Endothelial cell of umbilical vein (primary cell): ENCODE measurements at places on chromosomes 7 and 10.

GRCh38 chr10:96365571-96365970, 6.8 kb upstream of the OPALIN start:
- no peaks in the 10 kb centered on the region for H3K27me3 ChIP-seq
- no peaks in the 10 kb centered on the region for H3K36me3 ChIP-seq
- no peak overlapping the region for H3K4me3 ChIP-seq

- no peaks in the 10 kb centered on the region for H3K4me1 ChIP-seq
- peaks cover 7% of the 10 kb centered on the region for H3K36me3 ChIP-seq
- no peak overlapping the region for H3K27ac ChIP-seq
- peak; percentile 74 for DNase-seq
- H3K27me3 ChIP-seq: no peaks in the 10 kb centered on the region
Measured at GRCh38 chr7:5997210-5997808, 11.5 kb downstream of the PMS2 start.

- no peak overlapping the region for H3K4me3 ChIP-seq
- no peak for DNase-seq
- H3K4me1 ChIP-seq: peaks cover 6% of the 10 kb centered on the region
- H3K36me3 ChIP-seq: no peaks in the 10 kb centered on the region
- H3K27ac ChIP-seq: no peak overlapping the region
Measured at GRCh38 chr10:71064413-71065118, 147.8 kb upstream of the UNC5B start.

GRCh38 chr10:75334720-75335119, 66.8 kb downstream of the ZNF503 start:
- DNase-seq: no peak
- no peaks in the 10 kb centered on the region for H3K36me3 ChIP-seq
- H3K27me3 ChIP-seq: peaks cover 3% of the 10 kb centered on the region
- H3K4me1 ChIP-seq: no peaks in the 10 kb centered on the region
- no peak overlapping the region for H3K27ac ChIP-seq

- DNase-seq: no peak
- H3K36me3 ChIP-seq: no peaks in the 10 kb centered on the region
- no peaks in the 10 kb centered on the region for H3K27me3 ChIP-seq
- H3K4me1 ChIP-seq: no peaks in the 10 kb centered on the region
- no peak overlapping the region for H3K27ac ChIP-seq
- H3K4me3 ChIP-seq: no peak overlapping the region
Measured at GRCh38 chr10:78176320-78177317, 143.0 kb downstream of the RPS24 start.

GRCh38 chr10:126905776-126906703, 812 bp downstream of the DOCK1 start:
- H3K36me3 ChIP-seq: no peaks in the 10 kb centered on the region
- DNase-seq: peak; percentile 45
- no peaks in the 10 kb centered on the region for H3K27me3 ChIP-seq
- H3K27ac ChIP-seq: peak overlapping the region; percentile 74
- peaks cover 8% of the 10 kb centered on the region for H3K4me1 ChIP-seq

DNA sequence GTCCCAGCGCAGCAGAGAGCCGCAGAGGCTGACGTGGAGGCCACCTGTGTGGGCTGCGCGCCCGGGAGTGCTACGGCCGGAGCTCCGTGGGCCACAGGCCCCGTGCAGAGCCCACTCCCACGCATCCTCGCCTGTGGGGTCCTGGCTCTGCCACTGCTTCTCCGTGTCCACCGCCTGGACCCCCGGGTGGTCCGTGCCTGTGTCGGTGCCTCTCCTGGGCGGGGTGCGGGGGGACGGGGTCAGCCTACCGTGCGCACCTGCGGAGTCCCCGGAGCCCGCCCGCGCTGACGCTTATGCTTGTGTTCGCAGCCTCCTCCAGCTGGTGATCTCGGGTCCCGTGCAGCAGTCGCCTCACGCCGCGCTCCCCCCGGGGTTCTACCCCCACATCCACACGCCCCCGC, 7.8 kb upstream of the ZNF853 start:
- H3K27ac ChIP-seq: no peak overlapping the region
- H3K36me3 ChIP-seq: peaks cover 5% of the 10 kb centered on the region
- H3K4me1 ChIP-seq: no peaks in the 10 kb centered on the region
- H3K27me3 ChIP-seq: no peaks in the 10 kb centered on the region
- no peak overlapping the region for H3K4me3 ChIP-seq
- no peak for DNase-seq

GRCh38 chr10:14609178-14609577, 165.5 kb downstream of the FAM107B start:
- peak overlapping the region; percentile 19 for H3K27ac ChIP-seq
- H3K36me3 ChIP-seq: no peaks in the 10 kb centered on the region
- DNase-seq: no peak

GRCh38 chr10:43865265-43866135, 216.8 kb upstream of the ZNF32 start:
- DNase-seq: no peak
- no peak overlapping the region for H3K27ac ChIP-seq
- no peaks in the 10 kb centered on the region for H3K36me3 ChIP-seq
- no peak overlapping the region for H3K4me3 ChIP-seq
- peaks cover 51% of the 10 kb centered on the region for H3K4me1 ChIP-seq
- H3K27me3 ChIP-seq: no peaks in the 10 kb centered on the region

DNA sequence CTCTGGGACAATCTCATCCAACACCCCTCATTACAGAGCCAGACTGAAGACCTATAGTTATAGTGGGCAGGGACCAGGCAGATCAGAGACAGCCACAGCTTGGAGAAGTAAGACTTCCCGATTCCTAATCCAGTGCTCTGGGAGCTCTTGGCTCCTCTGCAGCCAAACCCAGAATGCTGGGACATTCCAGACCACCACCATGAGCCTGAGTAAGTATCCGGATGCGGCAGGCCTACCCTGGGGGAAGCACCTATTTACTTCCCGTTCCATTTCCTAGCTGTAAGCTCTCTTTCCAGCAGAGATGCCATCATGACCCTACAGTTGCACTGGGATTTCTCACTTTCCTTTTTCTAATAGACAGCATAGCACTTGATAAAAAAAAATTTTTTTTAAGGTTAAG, 16.4 kb downstream of the HIP1 start:
- no peak overlapping the region for H3K4me3 ChIP-seq
- H3K27ac ChIP-seq: no peak overlapping the region
- H3K36me3 ChIP-seq: no peaks in the 10 kb centered on the region
- H3K27me3 ChIP-seq: no peaks in the 10 kb centered on the region

GRCh38 chr10:16816171-16816570, 1.1 kb downstream of the RSU1 start:
- H3K27me3 ChIP-seq: no peaks in the 10 kb centered on the region
- no peak for DNase-seq
- H3K27ac ChIP-seq: no peak overlapping the region
- H3K4me3 ChIP-seq: no peak overlapping the region
- H3K36me3 ChIP-seq: no peaks in the 10 kb centered on the region
- H3K4me1 ChIP-seq: peaks cover 27% of the 10 kb centered on the region

GRCh38 chr7:127865466-127865865, 165.8 kb downstream of the LRRC4 start:
- no peak overlapping the region for H3K27ac ChIP-seq
- H3K27me3 ChIP-seq: no peaks in the 10 kb centered on the region
- no peaks in the 10 kb centered on the region for H3K36me3 ChIP-seq
- no peak overlapping the region for H3K4me3 ChIP-seq
- H3K4me1 ChIP-seq: peaks cover 10% of the 10 kb centered on the region

DNA sequence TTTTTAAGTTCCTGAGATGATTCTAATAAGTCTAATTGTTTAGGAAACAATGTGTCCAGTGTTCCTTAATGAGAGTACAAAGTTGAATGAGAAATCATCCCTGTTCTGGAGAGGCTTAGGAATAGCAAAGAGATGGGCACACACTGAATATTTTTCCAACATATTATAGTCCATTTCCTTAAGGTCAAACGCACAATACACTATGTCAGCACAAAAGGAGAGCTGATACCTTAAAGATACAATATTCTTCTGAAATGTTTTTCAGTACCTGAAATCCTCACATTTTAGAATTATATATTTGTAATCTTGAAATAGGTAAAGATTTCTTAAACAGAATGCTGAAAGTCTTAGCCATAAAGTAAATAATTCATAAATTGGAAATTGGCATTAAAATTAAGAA, 183.2 kb downstream of the GRM3 start:
- no peak for DNase-seq
- H3K27me3 ChIP-seq: no peaks in the 10 kb centered on the region
- no peak overlapping the region for H3K27ac ChIP-seq
- no peak overlapping the region for H3K4me3 ChIP-seq
- no peaks in the 10 kb centered on the region for H3K36me3 ChIP-seq
- no peaks in the 10 kb centered on the region for H3K4me1 ChIP-seq

DNA sequence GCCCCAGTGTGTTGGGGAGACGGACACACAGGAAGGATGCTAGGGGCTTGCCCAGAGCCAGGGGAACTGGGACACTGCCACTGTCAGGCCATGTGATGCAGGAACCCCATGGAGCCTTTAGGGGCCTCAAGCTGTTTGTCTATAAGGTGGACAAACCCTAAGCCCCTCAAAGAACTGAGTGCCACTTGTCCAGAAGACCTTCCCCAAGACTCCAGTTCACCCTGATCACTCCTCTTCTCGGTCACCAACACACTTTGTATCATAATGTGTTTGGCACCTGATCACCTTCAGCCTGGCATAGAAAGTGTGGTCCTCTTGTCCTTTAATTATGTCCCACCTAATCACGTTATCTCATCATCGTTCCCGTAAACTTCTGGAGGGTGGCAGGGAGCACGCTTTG, 700 bp downstream of the H2BK1 start:
- DNase-seq: no peak
- H3K27ac ChIP-seq: no peak overlapping the region
- H3K4me1 ChIP-seq: no peaks in the 10 kb centered on the region

GRCh38 chr10:109932391-109932790, 9.1 kb upstream of the XPNPEP1 start:
- peaks cover 20% of the 10 kb centered on the region for H3K4me1 ChIP-seq
- no peak for DNase-seq
- no peaks in the 10 kb centered on the region for H3K36me3 ChIP-seq
- no peak overlapping the region for H3K4me3 ChIP-seq
- no peaks in the 10 kb centered on the region for H3K27me3 ChIP-seq
- no peak overlapping the region for H3K27ac ChIP-seq

DNA sequence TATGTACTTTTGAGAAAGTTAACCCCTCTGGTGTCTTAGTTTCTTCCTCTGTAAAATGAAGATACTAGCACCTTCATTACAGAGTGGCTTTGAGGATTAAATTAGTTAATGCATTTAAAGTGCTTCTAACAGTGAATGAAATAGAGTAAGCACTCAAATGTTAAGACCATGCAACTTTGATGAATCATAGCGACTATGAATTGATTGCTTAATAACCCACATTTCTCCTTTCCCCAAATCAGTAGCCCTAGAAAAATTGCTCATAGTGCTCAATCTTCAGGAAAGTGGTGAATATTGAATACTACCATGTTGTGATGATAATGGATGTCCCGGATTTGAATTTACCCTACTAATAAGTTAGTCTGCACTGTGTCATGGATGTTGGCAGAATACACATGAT, 48.1 kb downstream of the CD36 start:
- no peaks in the 10 kb centered on the region for H3K4me1 ChIP-seq
- H3K36me3 ChIP-seq: no peaks in the 10 kb centered on the region
- no peak overlapping the region for H3K27ac ChIP-seq
- peaks cover 3% of the 10 kb centered on the region for H3K27me3 ChIP-seq
- DNase-seq: no peak

DNA sequence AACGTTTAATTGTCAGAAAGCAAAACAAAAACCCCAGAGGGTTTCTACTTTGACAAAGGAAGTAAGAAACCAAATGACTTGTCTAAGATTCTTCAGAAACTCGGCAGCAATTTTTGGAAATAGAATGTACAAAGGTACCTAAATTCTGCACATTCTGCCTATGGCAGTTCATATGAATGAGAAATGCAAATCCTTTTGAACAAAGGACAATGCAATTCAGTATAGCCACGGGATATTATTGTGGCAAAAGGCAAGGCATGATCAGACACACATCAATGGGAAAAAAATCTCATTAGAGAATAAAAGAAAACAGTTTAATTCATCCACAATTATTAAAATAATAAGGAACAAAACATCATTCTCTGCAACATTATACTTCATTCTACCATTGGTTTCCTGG, 93.4 kb downstream of the SEMA3C start:
- no peaks in the 10 kb centered on the region for H3K36me3 ChIP-seq
- H3K27ac ChIP-seq: no peak overlapping the region
- no peak overlapping the region for H3K4me3 ChIP-seq

DNA sequence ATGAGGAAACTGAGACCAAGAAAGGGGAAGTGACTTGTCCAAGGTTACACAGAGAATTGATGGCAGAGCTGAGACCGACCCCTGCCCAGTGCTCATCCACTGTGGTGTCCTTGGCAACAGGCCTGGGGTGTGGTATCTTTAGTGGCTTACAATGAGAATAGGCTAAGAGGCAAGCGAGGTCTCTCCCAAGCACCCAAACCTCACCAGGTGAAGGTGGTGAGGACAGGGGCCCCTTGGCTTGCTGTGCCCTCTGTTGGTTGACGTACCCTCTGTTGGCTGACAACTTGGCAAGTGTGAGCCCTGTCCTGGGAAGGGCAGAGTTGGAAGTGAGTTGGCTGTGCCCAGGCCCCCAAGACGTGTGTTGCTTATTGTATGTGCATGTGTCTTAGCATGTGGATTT, 166.9 kb downstream of the GRK5 start:
- no peak overlapping the region for H3K27ac ChIP-seq
- DNase-seq: no peak
- H3K4me1 ChIP-seq: peaks cover 24% of the 10 kb centered on the region
- H3K4me3 ChIP-seq: no peak overlapping the region
- no peaks in the 10 kb centered on the region for H3K36me3 ChIP-seq

- no peak overlapping the region for H3K4me3 ChIP-seq
- H3K4me1 ChIP-seq: no peaks in the 10 kb centered on the region
- H3K27me3 ChIP-seq: peaks cover 3% of the 10 kb centered on the region
- H3K36me3 ChIP-seq: no peaks in the 10 kb centered on the region
- no peak for DNase-seq
- no peak overlapping the region for H3K27ac ChIP-seq
Measured at GRCh38 chr7:121302214-121302745, 26.5 kb upstream of the WNT16 start.

DNA sequence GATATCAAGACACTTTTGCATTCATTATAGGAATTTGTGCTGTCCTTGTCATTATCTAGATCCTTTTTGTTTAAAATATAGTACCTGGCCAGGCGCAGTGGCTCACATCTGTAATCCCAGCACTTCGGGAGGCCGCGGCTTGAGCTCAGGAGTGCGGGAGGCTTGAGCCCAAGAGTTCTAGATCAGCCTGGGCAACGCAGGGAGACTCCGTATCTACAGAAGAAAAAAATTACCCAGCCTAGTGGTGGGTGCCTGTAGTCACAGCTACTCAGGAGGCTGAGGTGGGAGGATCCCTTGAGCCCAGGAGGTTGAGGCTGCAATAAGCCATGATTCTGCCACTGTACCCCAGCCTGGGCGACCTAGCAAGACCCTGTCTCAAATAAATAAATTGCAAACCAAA, 621 bp upstream of the MORN4 start:
- H3K4me1 ChIP-seq: peaks cover 3% of the 10 kb centered on the region
- H3K4me3 ChIP-seq: no peak overlapping the region
- H3K27ac ChIP-seq: no peak overlapping the region
- no peak for DNase-seq
- H3K36me3 ChIP-seq: no peaks in the 10 kb centered on the region
